ENCODE measurements at places on chromosomes 3 and 15.

DNA sequence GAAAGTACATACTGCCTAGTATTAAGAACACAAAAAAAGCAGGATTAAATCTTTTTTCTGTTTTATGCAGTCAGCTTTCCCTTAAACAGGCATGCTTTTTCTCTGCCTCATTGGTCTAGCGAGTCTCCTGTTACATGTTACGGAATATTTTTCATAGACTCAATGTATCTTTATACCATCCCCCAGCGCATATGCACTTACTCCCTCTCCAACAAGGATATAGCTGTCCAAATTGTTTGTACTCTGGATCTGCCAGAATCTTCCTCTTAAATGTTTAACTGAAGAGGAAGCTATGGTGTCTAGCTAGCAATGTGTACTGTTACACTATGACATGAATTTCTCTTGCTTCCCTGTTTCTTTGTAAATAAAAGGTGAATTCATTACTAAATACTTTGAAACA is 9.2 kb upstream of the SLCO3A1 start:
- DNase-seq = no peak

- no peak for DNase-seq
Observed at GRCh38 chr15:81880833-81881232, 165.0 kb downstream of the MEX3B start.

- no peak for DNase-seq
Observed at GRCh38 chr15:69435985-69436384, 16.6 kb upstream of the RPLP1 start.

DNA sequence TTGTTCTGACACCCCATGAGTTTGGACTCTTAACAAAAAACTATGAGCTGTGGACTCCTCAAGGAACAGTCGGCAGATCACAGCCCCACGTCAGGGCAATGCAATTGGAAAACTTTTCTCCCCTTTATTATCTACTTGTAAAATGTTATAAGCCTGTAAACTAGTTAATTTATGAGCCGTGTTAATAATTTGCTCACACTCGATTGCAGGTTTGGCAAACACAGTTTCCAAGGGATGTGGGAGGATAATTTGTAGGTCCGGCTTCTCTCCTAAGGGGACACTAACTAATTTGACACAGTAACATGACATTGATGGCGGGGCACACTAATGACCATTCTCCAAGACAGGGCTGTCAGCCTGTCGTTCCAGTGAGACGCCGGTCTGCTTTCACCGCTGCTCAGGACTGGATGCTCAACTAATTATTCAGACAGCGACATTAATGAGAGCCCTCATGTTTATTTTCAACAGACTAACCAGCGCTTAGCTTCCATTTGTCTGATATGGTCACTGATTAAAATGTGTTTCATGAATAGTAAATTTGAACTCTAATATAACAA is 222.1 kb downstream of the FOXP1 start:
- DNase-seq = no peak

DNA sequence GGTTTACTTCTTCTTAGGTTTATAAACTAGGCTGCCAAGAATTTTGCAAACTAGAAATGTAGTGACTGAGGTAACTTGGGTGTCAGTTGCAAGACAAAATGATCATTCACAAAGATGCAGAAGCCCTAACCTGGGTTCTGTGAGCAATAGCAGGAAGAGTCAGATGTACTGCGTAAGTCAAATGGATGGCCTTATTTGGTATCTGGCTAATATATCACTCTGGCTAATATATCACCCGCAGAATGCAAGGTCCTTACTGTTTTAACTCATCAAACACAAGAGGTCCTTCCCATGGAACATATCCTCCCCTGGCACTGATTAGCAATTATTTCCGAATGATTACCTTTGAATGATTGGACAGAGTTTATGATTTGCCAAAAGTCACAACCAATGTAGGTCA is 37.4 kb downstream of the RBMS3 start:
- DNase-seq = no peak

DNA sequence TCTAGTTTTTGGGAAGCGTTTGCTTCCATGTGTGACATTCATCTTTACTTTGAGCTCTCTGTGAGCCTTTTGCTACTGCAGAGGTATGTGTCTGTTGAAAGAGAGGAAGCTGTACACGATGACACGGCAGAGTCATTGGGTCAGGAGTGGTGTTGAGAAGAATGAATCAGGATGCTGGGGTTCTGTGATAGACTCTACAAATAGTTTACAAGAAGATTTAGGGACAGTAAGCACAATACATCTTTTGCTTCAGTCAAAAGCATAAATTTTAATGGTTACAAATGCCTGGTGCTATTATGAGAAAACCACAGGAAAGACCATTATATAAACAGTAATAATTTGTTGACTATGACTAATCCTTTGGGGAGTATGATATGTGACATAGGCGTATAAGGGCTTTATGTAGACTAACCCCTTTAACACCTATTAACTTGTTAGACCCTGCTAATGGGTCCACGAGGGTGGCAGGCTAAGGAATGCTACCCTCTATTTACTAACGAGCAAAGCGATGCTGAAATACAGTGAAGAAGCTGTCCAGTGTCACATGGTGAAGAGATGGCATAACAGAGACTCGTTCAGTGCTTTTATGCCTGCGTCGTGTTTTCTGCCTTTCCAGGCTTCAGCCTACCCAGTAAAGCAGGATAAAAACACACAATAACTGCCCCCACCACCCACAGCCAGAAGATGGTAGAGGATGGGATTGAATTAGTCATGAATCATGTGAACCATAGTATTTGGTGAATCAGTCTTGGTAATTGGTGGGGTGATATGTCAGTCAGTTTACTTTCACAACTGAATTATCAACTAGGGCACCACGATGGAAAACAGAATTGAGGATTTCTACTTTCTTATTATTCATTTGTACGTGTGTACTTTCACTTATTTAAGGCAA is 118.8 kb downstream of the LPP start:
- DNase-seq = no peak

DNA sequence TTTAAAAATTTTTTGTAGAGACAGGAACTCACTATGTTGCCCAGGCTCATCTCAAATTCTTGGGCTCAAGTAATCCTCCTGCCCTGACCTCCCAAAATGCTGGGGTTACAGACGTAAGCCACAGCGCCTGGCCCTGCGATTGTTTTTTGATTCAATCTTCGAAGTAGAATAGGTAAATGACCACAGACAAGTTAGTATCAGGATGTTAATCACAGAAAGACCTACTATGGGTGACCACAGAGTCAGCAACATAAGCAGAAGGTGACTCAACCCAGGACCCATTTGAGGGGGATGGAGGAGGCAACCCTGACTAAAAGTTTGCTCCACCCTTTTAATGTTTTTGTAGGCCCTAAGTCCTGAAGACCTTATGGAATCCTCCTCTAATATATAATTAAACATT is 10.0 kb upstream of the USP3 start:
- no peak for DNase-seq

DNA sequence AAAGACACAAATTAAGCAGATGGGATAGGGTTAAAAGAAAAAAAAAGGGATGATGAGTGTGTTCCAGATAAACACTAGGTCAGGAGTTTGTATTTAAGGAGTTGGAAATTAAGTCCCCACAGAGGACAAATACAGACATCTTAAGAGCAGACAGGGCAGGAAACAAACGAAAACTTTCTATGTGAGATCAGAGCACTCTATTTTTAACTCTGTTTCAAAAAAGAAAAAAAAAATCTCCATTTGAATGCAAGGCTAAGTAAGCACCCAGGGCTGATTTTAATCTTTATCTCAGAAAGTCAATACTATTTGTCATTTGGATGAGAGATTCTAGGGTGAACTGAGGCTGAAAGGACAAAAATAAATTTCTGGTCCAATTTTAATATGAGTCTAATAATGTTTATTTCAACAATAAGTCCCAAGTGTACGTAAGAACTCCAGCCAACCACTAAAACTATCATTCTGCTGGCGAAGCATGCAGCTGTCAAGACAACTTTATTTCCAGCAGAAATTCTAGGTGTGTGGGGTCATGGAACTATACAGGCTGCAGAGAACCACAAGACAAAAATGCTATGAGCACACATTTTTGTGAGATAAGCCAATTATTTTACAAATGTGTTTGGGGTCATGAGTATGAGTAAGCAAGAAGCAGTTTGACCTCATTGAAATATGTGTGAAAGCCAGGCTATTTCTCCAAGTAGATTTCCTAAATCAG is 186.1 kb downstream of the FMN1 start:
- no peak for DNase-seq

GRCh38 chr15:89860891-89861290 is 32.9 kb downstream of the AP3S2 start:
- DNase-seq = no peak

DNA sequence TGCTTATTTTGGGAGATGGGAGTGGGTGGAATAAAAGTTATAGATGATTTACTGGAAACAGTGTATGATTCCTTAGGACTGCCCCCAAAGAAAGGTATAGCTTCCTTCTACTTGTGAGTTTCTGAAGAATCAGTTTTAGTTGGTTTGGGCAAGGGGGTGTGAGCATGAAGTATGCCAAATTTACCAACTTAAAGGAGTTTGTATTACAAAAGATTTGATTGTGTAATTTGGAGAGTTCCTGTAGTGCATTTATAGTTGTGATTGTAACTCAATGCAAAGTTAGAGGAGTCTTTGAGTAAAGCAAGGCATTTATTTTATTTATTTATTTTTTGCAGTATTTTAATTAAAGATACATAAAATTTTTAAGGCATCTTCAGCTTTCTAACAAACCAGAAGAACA is 42.8 kb downstream of the TSC22D2 start:
- no peak for DNase-seq

DNA sequence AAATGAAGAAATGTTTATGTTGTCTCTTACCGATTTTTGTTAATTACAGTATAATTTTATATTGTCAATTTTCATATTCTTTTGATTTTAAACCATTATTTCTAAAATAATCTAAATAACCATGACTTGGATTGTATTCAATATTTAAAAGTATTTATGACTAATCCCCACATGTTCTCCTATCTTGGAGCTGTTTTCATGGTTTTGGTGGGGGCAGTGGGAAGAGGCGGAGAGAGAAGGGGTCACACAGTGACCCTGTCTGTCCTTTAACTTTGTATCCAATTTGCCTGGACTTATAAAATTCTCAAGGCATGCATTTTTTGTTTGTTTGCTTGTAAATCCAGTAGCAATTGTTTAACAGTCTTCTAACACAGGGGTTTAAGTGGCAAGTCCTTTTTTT is 407.4 kb downstream of the NTRK3 start:
- DNase-seq = no peak

- no peak for DNase-seq
Observed at GRCh38 chr3:157368171-157368570, 68.5 kb upstream of the PTX3 start.

DNA sequence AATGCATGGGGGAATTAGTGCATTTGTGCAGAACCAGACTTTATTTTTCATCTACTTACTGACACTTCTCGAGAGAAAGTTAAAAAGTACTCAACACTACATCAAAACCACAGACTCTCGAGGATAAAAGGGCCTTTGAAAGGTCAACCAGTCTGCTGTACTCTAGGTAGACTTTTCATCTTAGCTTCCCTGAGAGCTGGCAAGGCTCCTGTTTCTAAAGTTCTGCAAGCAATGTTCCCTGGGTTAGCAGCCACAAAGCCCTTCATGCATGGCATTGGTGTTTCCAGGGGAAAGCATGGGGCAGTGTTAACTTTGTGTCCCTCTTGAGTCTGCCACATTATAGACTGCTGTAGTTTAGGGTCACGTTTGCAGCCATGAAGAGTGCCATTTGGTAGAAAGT is 106.4 kb upstream of the PFN2 start:
- DNase-seq = no peak

DNA sequence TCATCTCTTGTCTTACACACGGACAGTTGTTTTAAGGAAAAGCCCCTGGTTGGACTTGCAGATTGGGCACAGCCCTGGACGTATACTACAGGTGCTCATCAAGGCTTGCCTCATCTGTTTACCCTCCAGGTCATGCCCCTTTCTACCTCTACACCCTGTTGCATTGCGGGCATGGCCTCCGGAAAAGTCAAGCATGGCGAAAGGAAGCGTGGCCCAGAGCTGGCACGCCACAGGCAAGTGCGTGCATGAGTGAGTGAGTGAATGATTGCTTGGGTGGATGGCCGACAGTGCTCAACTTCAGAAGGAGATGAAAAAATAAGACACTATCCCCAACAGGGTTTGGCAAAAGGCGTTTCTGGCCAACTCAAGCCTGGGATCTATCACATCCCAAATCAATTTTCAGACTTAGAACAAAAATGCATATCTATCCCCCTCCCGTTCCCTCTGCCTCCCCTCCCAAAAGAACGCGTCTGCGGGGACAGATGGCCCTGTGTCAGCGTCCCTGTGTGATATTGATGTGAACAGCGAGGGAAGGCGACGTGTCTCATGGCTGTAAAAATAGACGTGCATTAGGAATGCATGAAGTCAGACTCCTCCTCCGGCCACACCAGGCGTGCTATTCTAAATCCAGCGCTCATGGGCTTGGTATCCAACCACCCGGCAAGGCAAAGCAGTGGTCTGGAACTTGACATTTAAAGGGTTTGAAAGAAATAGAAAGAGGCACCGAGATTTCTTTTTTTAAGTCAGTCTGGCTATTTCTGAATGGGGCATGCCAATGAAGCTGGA is 96.0 kb downstream of the RPLP1 start:
- no peak for DNase-seq

DNA sequence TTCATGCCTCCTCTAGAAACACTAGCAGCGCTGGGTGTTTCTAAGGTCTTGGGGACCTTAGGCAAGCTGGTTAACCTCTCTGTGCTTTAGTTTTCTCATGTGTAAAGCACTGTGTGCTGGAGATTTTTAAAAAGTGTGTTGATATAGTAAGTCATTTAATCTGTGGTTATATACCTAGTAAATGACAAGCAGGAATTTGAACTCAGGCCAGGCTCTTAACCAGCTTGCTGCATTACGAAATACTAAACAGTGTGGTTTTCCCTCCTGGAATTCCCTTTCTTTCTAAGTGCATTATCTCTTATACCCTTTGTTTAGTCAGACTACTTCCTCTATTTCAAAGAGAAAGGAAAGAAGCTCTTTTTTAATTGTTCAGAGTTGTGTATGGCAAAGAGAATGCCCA is 26.5 kb downstream of the NEO1 start:
- no peak for DNase-seq

- DNase-seq = no peak
Observed at GRCh38 chr15:58329781-58330671, 101.8 kb upstream of the LIPC start.

All from activated CD8-positive, alpha-beta memory T cell treated with anti-CD3 and anti-CD28 coated beads, Interleukin-2, amount 50 U/mL, for 4 hours (primary cell).